Inflammatory macrophage treated with lipopolysaccharide for 4 hours (primary cell): ENCODE measurements at places on chromosomes 1 and 21.

DNA sequence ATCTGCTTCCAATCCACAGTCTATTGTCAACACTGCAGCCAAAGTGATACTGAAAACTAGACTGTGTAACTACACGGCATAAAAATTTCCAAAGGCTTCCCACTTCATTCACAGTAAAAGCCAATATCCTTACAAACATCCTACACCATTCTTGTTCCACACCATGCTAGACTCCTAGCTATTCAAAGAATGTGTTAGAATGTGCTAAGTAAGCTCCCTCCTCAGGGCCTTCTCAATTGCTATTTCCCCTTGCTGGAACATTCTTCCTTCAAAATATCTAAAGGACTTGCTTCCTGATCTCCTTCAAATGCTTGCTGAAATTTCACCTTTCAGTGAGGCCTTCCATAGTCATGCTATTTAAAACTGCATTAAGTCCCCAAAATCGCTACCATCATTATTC lies 228.1 kb downstream of the AKT3 start:
- no peak for DNase-seq

GRCh38 chr1:119673171-119673940 lies 25.3 kb upstream of the ZNF697 start:
- DNase-seq = no peak

DNA sequence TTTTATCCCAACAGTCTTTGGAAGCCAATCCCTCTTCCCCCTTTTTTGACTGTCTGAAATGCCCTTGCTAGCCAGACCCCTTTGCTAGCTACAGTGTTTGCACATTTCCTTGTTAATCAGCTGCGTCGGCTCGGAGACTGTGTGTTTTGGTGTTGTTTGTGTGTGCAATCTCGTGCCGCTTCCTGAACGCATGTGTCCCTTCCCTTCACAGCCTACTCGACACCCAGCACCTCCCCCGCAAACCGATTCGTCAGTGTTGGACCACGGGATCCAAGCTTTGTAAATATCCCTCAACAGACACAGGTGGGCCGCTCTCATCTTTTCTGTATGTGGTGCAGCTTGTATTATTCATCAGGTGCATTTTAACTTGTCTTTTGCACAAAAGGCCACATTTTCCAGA lies 298.7 kb downstream of the TM2D1 start:
- DNase-seq = no peak

GRCh38 chr1:115107516-115108260 lies 18.4 kb upstream of the TSPAN2 start:
- DNase-seq = peak; percentile 90

- no peak for DNase-seq
Measured at GRCh38 chr1:244280859-244281258, 170.8 kb downstream of the ADSS2 start.

DNA sequence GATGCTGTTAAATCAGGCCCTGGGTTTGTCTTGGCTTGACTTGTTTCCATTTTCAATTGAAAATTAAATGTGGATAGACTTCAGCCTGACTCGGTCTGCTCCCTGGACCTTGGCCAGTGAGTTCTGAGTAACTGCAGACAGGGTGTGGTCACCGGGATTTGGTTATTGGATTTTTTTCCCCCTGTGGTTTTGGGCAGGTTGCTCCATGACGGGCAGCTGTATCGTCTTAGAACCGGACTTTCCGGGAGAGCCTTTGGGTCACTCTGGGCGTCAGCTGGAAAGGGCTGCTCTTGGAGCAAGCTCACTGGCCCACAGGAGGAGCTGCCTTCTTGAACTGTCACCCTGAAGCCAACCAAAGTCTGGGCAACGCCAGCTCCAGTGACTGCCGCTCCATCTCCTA lies 75.0 kb downstream of the CLIC6 start:
- DNase-seq = peak; percentile 11

DNA sequence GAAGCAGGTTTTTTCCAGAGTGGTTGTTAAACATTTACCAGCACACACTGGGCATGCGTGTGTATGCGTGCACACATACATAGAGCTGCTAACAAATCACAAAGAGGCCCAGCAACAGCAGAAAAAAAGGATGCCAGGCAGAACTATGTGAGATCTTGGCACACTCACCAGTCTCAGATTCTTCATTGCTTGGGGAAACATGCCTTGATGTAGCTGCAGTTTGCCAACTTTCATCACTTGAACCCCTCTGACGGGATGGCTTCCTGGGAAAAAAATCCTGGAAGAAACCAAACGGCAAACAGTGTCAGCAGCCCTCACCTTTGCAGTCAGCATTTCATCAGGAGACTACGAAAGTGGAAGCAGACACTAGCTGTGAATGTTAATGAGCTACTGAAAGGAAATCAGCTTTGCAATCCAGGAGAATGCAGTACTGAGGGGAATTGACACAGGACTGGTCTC lies 609.1 kb downstream of the KIF26B start:
- DNase-seq = no peak
